ENCODE measurements at places on chromosomes 3 and 15.

GRCh38 chr15:66714543-66714981, 12.5 kb downstream of the SMAD6 start:
- no peak for DNase-seq

- no peak for DNase-seq
These were observed 4.8 kb upstream of the CSK start for GRCh38 chr15:74776821-74777768.

GRCh38 chr3:193774272-193774915, 181.4 kb downstream of the OPA1 start:
- DNase-seq, result no peak

GRCh38 chr15:60081976-60082375, 77.9 kb downstream of the FOXB1 start:
- DNase-seq, result no peak

- peak; percentile 81 for DNase-seq
These were observed 788 bp upstream of the WDR73 start for GRCh38 chr15:84654689-84655453.

GRCh38 chr3:186241910-186242821, 119.9 kb downstream of the DGKG start:
- peak; percentile 96 for DNase-seq

DNA sequence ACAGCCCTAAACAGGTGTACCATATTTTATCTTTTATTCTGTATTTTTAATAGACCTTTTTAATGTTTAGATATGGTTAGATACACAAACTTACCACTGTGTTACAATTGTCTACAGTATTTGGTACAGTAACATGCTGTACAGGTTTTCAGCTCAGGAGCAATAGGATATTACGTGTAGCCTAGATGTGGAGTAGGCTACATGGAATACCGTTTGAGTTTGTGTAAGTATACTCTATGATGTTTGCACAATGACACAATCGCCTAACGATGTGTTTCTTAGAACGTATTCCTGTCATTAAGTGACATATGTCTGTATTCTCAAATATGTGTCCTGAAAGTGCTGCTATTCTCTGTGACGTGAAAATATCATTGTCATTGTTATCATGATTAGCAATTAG, 62.6 kb downstream of the MFSD1 start:
- no peak for DNase-seq

GRCh38 chr15:34084086-34084485, 17.6 kb downstream of the EMC7 start:
- DNase-seq, result peak; percentile 79

GRCh38 chr15:101427606-101428487, 61.7 kb downstream of the PCSK6 start:
- DNase-seq, result no peak

- DNase-seq, result peak; percentile 75
These were observed 29.6 kb upstream of the RPL32 start for GRCh38 chr3:12870942-12871341.

GRCh38 chr15:42138411-42138810, 18.0 kb downstream of the PLA2G4F start:
- DNase-seq, result no peak

DNA sequence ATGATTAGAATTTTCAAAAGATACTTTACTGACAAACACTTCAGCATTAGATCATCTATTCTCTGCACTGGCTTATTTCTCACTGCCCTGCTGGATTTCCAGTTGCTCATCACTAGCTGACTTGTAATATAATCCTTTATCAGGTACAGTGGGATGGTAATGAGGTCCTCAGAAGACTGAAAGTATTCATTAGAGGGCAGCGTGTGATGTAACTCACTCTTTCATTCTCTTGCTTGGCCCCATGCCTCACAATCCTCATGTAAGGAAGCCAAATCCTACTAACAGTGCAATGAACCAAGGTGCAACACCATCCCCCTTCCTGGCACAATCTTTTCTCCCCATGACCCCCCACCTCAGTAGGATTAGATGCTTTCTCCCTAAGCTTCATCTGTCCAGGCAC, 289.9 kb downstream of the CTNNB1 start:
- DNase-seq, result no peak

DNA sequence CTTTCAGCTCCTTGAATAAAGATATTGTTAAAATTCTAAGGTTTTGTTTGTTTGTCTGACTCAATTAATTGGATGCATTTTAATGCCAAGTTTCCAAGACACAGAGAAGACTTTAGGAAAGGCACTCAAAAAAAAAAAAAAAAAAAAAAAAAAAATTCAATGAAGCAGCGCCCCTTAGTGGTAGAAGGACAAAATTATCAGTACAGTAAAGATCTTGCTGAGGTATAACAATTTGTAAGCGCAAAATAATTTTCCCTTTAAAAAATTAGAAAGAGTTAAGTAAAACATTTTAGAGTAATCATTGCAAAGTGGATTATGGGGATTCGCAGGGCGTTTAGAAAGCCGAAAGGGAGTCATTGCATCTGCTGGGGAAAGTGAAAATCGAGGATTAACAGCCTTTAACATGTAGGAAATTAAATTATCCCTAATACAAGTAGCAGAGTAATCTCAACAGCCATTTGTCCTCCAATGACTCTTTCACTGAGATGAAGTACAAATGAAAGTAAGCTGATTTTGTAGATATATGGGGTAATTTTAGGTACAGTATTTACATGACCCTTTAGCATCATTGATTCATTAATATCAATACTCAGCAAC, 5.8 kb upstream of the DIS3L start:
- peak; percentile 41 for DNase-seq

- peak; percentile 73 for DNase-seq
These were observed 96.3 kb upstream of the ZBED2 start for GRCh38 chr3:111691293-111691909.

DNA sequence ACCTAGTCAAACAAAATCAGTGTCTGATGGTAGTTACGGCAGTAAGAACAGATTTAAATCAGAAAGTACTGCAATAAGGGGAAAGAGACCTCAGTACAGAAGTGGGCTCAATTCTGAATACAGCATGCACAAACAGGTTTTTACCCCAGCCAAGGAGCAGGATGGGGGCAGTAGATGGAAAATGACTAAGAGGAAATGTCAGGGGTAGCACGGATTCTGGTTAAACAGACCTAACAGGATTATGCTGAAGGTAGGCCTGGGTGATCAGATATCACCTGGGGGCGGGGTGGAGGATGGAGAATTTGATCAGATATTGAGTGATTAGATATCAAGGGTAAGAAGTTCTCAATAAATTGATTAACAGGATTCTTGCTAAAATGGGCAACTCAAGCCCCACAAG, 19.0 kb downstream of the MESD start:
- DNase-seq, result no peak

- DNase-seq, result no peak
These were observed 343.5 kb downstream of the NEK10 start for GRCh38 chr3:27025718-27026117.

DNA sequence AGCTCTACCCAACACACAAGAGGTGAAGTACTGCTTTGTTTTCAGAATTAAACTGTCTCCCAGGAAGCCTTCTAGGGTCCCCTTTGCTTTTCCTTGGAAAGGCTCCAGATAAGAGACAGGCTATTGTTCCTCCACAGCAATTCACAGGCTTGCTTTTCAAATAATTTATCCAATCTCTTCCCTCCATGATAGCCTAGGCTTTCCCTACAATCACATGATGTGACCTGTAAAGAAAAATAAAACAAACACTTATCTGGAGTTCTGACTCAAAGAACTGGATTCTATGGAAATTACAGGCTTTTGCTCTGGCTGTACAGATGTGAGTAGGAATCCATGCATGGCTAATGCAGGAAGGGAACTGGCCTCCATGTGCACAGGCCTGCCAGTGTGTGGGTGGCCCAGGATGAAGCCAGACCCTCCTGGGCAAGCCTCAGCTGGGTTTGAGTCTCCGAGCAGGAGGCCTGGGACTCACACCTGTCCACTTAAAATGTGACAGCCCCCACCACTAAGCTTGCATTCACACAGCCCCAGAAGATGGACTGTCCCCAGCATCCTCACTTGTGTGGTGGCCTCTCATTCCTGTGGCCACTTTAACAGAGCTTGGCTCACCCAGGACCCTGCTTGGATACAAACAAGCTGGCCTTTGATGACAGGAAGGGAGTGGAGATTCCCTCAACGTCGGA, 75.8 kb upstream of the LEKR1 start:
- DNase-seq, result peak; percentile 89

DNA sequence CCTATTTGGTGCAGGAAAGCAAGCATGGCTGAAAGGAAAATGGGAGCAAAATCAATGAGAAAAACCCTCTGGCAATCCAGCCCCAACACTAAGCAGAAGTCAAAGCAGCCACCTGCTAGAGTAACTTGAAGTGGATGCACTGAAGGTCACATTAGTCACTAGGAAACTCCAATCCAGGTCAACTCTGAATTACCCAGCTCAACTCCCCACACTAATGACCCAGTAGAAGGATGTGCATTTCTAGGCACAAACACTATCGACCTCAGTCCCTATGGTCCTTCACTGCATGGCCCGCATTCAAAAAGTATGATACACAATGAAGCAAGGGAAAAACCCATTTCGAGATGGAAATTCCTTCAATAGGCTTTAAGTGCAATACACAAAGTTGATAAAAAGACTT, 80.6 kb downstream of the RAD18 start:
- DNase-seq, result no peak

DNA sequence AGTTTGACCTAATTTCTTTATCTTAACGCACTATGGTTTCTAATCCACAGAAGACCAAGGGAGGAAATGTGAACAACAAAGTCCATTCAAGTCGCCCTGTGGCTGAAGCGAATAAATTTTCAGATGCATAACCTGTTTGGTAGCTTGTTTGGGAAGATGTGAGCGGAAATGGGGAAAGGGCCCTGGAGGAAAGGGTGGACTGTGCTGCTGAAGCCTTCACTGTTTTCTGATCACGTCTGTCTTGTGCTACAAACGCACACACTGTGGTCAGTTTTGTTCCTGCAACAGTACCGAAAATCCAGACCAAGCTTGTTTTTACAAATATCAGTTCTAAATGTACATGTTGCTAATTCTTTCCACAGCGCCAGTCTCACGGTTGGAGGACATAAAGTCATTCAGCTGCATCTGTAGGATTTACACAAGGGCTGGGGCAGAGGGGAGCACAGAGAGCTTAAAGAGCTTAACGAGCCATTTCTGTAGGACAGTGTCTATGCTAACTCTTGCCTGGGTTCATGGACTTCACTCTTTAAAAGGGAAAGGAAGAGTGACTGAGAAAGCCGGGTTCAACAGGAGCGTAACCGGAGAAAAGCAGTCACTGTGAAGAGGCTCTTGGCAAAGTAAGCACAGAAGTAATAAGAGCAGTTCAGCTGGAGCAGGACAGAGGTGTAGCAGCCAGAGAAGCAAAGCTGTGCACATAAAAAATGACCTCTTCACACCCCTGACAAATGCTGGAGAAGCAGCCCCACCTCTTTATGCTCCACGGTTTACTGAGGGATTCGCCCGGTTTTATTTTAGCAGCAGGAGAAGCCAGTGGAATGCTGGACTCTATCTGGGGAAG, 66.6 kb downstream of the USF3 start:
- DNase-seq, result no peak

DNA sequence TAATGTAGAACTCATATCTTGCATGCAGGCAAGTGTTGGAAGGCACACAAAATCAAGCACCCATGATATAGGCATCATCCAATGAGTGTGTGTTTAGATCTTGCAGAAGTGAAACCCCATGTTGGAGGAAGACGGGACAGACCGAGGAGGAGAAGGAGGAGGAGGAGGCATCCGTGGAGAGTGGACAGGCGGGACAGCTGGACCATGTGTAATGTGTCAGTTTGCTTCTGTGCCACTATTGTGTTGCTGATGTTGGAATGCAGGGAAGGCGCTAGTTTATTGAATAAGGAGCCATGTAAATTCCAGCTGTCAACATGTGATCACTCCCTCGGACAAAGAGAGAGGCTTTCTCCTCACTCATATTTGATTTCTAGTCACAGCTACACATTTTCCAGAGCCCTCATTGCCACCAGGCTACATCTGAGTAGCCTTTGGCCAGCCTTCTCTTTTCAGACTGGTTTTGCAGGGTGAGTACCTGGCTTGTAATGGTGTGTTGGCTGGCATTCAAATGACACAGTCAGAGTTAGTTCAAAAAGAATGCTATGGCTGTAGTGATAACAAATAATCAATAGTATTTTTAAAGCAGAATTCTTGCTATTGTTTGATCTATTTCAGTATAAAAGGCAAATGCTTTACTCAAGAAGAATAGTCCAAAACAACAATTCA, 1037.6 kb upstream of the NR2F2 start:
- no peak for DNase-seq

- no peak for DNase-seq
These were observed 46.3 kb upstream of the SLC41A3 start for GRCh38 chr3:126130081-126130855.

GRCh38 chr3:63624941-63625560, 27.4 kb upstream of the SNTN start:
- DNase-seq, result peak; percentile 71

- no peak for DNase-seq
These were observed 747.6 kb downstream of the NAALADL2 start for GRCh38 chr3:175606650-175607318.

GRCh38 chr3:148896062-148896461, 31.0 kb downstream of the CPA3 start:
- DNase-seq, result no peak

- DNase-seq, result peak; percentile 56
These were observed 25.6 kb upstream of the CCDC50 start for GRCh38 chr3:191303596-191303995.

DNA sequence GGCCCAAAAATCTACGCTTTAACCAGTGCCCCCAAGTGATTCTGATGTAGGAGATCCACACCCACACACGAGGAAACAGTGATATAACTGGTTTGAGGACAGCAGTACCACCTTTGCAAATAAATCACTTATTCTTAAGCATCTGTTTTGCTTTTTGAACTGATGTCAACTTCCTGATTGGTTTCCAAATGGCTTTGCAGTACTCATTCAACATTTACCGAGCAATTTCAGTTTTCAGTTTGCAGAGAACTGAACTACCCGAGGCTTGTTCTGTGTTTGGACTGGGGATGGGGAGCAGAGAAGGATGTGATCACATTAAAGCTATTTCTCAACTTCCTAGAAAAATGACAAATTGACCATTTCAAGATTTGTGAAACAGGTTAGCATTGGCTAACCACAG, 1.1 kb upstream of the GYG1 start:
- DNase-seq, result no peak

- peak; percentile 93 for DNase-seq
These were observed 34.3 kb downstream of the ZMAT3 start for GRCh38 chr3:179037351-179037750.

DNA sequence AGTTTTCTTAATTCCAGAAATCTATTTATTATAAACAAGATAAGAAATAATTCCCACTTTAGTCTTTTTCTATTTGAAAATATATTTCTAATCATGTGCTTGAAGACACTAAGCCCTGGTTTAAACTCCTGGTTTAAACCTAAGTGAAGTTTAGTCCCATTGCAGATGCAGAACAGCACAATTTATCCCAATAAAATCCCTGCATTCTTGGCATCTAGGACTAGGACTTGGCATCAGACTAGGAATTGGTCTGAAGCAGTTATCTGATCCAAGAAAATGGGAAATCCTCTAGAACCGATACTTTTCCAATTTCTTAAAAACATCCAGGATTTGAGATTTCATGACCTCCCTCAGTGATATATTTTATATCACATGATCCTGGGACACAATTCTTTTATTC, 168.8 kb upstream of the VEPH1 start:
- no peak for DNase-seq

- DNase-seq, result no peak
These were observed 186.7 kb downstream of the TJP1 start for GRCh38 chr15:29635513-29636098.
